ENCODE measurements at places on chromosomes 7 and 10. TPM values are rescaled to one million over a fixed set of nuclear protein-coding genes. Genes with fewer than 3 reads are reported as not detected.
A peak's percentile ranks its signal among the peaks of the same experiment; 100 is the strongest.

AZGP1 gene
- 17.0 TPM for polyA plus RNA-seq

- DNase-seq: no peak
Measured at GRCh38 chr10:127216786-127217185, 20.4 kb upstream of the INSYN2A start.

PDE6C gene
- polyA plus RNA-seq: not detected

CDHR3 gene
- 0.86 TPM for polyA plus RNA-seq

DNA sequence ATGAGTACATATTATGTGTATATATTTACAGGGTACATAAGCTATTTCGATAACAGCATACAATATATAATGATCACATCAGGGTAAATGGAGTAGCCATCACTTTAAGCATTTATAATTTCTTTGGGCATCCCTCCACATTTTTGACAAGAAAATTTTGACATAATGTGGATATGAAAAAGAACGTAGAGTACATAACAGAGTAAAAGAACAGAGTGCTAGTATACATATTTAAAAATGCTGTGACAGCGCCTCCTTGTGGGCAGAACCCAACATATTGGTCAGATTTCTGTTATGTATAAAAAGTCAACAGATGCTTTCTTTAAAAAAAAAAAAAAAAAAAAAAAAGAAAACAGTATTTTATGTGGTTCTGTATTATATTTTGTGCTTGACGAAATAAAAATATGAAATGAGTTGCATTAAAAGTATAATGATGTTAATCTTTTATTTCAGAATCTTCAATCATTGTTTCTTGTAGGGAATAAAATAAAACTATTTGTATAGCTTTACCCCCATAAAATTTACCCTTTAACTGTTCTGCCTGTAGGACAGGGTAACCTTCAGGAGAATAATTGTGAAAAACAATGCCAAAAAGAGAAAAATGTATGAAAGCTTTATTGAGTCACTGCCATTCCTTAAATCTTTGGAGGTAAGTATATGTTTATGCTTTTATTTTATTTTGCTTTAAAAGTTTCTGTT, 18.3 kb upstream of the HBP1 start:
- peak; percentile 71 for DNase-seq

DNA sequence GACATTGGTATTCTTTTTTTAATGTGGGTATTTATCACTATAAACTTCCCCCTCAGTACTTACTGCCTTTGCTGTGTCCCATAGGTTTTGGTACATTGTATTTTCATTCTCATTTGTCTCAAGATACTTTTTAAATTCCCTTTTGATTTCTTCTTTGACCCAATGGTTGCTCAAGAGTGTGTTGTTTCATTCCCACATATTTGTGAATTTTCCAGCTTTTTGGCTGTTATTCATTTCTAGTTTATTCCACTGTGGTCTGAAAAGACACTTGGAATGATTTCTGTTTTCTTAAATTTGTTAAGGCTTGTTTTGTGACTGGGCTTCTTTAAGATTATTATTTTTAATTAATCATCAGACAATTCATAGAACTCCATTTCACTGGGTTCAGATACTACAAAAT, 105.0 kb downstream of the EPC1 start:
- DNase-seq: no peak

FRMD4A gene
- 14.8 TPM for polyA plus RNA-seq

Data from right cardiac atrium (tissue), 5 donors.